ENCODE measurements at places on chromosomes 11 and 22. TPM values are rescaled to one million over a fixed set of nuclear protein-coding genes. Genes with fewer than 3 reads are reported as not detected.

The NFAM1 gene
- polyA plus RNA-seq: 0.47 TPM

The GAL3ST1 gene
- 0.65 TPM for polyA plus RNA-seq

The TSPAN4 gene
- not detected for polyA plus RNA-seq

The THYN1 gene
- polyA plus RNA-seq: 65.1 TPM

The SMTNL1 gene
- polyA plus RNA-seq: 0.40 TPM

The ACR gene
- not detected for polyA plus RNA-seq

The ST14 gene
- polyA plus RNA-seq: 13.4 TPM

The BIK gene
- 0.78 TPM for polyA plus RNA-seq

The APOBEC3G gene
- polyA plus RNA-seq: 87.2 TPM

The LARGE1 gene
- 4.1 TPM for polyA plus RNA-seq

The GRK2 gene
- polyA plus RNA-seq: 63.4 TPM

The PAFAH1B2 gene
- polyA plus RNA-seq: 20.1 TPM

The SEPTIN3 gene
- polyA plus RNA-seq: not detected

The C11orf54 gene
- 15.0 TPM for polyA plus RNA-seq

The VPREB1 gene
- polyA plus RNA-seq: 16.4 TPM

The KDELR3 gene
- polyA plus RNA-seq: 3.0 TPM

The EHF gene
- polyA plus RNA-seq: not detected

The KCNK4 gene
- not detected for polyA plus RNA-seq

The JRKL gene
- 3.7 TPM for polyA plus RNA-seq

The CAVIN3 gene
- polyA plus RNA-seq: not detected

The LRP4 gene
- not detected for polyA plus RNA-seq

The SLC22A12 gene
- not detected for polyA plus RNA-seq

The GGTLC2 gene
- polyA plus RNA-seq: not detected

The NCAM1 gene
- not detected for polyA plus RNA-seq

The SLC22A25 gene
- polyA plus RNA-seq: not detected

The P2RY2 gene
- not detected for polyA plus RNA-seq

The OR8D1 gene
- not detected for polyA plus RNA-seq

The CHST1 gene
- not detected for polyA plus RNA-seq

The GLYAT gene
- not detected for polyA plus RNA-seq

The NXPE1 gene
- not detected for polyA plus RNA-seq

The PRSS23 gene
- 0.09 TPM for polyA plus RNA-seq

The CCDC73 gene
- polyA plus RNA-seq: not detected

The ABCG4 gene
- not detected for polyA plus RNA-seq

The OR10AG1 gene
- polyA plus RNA-seq: not detected

The SGSM1 gene
- polyA plus RNA-seq: 0.13 TPM

The POLD4 gene
- 340 TPM for polyA plus RNA-seq
